ENCODE measurements at places on chromosomes 4 and X. TPM values are rescaled to one million over a fixed set of nuclear protein-coding genes. Genes with fewer than 3 reads are reported as not detected.

The DCAF12L2 gene
- total RNA-seq, result not detected

The RRH gene
- not detected for total RNA-seq

The KLB gene
- total RNA-seq, result not detected

The DDX60 gene
- 4.7 TPM for total RNA-seq

The TEC gene
- total RNA-seq, result 1.1 TPM

The TAF7L gene
- total RNA-seq, result not detected

The JCHAIN gene
- not detected for total RNA-seq
